ENCODE measurements at places on chromosomes 11 and 22.

DNA sequence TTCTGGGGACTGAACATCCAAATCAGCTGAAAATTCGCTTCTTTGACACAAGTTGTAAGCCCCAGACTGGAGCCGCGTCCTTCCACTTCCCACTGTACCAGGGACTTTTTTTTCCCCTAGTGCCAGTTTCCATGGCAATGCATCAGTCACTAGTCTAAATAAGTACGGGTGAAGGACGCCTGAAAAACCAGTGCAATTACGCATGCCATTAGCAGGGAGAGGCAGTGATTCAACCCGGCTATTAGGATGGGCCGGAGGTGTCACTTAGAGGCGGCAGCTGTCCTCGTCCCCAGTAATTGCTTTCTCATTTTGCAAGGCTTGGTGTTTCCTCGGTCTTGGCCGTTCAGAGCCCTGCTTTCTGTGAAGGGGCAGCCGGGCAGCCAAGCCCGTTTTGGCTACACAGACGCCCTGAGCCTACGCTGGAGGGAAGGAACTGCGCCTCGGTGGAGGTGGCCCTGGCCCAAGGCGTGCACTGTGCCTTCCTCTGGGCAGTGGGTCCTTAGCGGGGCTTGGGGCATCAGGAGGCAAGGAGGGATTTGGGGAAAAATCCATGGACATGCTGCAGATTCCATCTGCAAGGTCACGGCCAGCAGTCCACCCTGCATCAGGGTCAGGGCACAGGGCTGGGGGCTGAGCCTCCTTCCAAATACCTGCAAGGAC lies 319.7 kb downstream of the CTTN start:
- DNase-seq = no peak

GRCh38 chr11:20926799-20927540 lies 257.6 kb downstream of the NELL1 start:
- no peak for DNase-seq

- no peak for DNase-seq
Measured at GRCh38 chr11:73838443-73839122, 38.1 kb downstream of the COA4 start.

DNA sequence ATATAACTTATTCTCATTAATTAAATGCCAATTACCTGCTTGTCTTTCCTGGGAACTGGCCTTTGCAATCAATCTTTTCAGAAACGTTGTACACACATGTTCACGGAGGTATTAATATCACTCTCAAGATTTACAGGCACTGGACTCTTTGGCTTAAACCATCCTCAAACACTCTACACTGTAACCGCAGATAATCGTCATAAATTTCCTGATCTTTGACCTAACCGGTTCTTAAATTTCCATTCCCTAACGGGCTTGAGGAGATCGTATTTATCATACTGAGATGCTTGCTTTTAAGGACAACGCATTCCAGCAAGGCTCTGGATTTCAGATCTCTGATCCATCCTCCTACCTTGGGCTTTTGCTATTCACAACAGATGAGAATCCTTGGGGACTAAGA lies 72.8 kb downstream of the ARL14EP start:
- no peak for DNase-seq

DNA sequence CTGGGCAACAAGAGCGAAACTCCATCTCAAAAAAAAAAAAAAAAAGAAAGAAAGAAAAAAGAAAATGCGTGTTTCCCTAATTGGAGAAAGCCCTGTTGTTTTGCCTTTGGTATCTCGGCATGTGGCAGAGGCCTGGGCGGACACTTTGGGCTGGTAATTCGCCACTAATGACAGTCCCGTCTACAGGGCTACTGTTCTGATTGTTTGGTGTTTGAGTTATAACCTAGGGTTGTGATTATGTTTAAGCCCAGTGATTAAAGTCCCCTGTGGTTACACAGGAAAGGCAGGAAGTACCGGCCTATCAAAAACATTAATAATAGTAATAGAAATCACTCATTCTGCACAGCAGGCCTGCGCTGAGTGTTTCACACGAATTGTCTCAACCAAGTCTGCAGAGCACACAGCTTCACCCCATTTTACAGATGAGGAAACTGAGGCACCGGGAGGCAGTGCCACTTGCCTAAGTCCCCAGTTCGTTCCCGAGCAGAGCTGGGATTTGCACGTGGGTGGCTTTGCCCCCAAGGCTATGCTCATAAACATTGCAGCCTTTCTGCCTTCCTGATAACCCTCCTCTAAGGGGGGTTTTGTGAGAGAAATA lies 39.1 kb upstream of the GRAMD4 start:
- no peak for DNase-seq

DNA sequence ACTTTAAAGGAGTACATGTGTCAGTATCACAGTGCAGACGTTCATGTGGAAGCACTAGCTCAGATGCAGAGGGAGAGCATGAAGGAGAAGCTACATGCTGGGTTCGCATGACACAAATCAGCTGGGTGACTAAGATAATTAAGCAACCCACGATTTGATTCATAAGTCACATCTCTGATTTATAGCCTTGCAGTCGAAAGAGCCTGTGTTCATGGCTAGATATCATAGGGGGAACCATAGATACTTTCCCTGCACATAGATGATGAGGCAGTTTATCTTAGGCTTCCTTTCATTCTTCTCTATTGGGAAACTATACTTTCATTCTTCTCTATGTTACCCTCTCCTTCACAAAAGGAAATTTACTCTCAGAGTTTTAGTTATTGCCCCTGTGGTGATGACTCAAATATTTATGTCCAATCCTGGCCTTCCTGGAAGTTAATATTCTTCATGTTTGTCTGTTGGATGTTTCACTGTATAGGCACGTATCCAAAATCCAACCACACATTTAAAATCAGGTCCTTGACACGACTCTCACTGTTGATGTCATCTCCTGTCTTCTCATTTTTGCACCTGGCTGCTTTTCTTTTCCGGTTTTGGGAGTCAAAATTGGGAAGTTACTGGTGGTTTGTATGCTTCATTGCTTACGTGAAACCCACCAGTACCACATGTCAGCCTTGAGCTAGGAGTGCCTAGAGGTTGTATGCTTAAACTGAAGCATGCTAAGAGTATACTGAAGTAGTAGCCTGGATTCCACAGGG lies 56.3 kb upstream of the SLC5A12 start:
- DNase-seq = no peak
